NCI-H146 (cell line): ENCODE measurements at places on chromosomes 2 and 18.

DNA sequence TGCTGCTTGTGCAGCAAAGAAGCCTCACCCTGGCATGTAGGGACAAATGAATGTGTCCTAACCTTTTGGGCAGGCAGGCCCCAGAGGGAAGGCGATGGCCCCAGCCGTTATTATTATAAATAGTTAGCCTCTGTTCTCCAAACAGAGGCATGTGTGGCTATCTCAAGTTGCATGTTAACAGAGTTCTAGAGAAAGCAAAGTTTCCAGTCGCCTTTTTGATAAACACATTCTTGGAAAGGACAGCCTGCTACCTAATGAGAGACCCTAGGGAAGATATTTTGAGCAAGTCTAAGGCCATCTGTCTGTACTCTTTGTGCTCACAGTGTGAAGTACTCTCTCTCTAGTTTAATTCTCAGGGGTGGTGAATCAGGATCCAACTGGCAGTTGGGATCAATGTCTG, 97.4 kb upstream of the FHL2 start:
- DNase-seq: no peak

- no peak for DNase-seq
These were observed 203.9 kb downstream of the PRKCE start for GRCh38 chr2:45855374-45855773.

DNA sequence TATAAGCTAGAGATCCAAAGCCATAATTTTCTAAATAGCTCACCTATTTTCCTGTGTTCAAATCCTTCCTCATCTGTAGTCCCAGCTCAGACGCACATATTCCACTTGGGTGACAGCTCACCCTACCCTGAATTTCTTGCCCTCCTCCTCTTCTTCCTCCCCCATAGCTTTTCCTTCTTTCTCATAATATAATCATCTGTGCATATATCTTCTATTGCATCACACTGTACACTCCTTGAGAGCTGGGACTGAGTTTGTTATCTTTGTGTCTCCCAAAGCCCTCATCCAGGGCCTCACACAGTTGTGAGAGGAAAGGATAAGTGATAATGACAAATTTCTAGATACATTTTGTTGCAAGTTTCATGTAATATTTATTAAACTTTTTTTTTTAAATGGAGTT, 55.9 kb upstream of the RTN4 start:
- DNase-seq: no peak

DNA sequence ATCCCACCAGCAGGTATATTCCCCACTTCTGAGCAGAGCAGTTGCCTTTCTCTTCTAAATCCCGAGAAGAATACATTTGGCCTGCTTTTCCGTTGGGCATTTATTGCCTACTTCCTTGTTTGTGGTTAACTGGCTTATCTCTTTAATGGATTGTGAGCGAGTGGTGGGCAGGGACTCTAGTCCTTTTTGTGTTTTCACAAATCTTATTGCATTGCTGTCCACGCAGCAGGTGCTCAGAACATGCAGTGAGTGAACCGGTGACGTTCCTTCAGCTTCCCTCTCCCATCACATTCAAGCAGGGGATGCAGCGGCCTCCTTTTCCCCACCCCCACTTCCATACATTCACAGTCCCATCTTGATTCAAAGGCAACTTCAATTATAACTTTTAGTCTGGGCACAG, 28.9 kb upstream of the GAREM2 start:
- peak; percentile 32 for DNase-seq

- no peak for DNase-seq
These were observed 80.0 kb upstream of the SLC66A3 start for GRCh38 chr2:11075221-11075620.

DNA sequence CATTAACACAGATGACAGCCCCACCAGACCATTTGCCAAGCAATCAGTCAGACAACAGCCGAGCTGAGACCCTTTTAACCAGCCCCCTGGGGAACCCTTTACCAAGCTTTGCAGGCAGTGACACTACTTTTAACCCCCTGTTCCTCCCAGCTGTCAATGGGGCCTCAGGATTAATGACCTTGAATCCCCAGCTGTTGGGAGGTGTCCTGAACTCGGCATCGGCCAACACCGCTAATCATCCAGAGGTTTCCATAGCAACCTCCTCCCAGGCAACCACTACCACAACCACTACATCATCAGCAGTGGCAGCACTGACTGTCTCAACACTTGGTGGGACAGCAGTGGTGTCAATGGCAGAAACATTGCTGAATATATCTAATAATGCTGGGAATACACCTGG, 160.9 kb upstream of the EPC2 start:
- DNase-seq: no peak
